BJ (cell line): ENCODE measurements at places on chromosomes 3 and 15.

DNA sequence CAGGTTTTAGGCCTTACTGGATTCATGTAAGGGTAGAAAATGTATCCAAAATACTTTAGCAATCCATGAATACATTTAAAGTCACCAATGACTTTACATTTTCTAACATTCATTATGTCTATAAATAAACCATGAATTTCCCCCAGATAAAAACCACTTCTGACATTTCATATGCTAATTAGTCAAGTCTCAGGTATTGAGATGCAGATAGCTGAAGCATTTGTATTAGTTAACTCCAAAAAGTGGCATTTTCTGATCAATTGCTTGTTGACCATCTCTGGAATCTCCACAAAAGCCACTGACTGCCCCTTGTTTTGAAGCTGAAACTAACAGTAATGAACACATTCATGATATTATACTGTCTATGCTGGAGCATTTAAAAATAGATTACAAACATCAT lies 68.4 kb upstream of the RAP2B start:
- no peak for DNase-seq

DNA sequence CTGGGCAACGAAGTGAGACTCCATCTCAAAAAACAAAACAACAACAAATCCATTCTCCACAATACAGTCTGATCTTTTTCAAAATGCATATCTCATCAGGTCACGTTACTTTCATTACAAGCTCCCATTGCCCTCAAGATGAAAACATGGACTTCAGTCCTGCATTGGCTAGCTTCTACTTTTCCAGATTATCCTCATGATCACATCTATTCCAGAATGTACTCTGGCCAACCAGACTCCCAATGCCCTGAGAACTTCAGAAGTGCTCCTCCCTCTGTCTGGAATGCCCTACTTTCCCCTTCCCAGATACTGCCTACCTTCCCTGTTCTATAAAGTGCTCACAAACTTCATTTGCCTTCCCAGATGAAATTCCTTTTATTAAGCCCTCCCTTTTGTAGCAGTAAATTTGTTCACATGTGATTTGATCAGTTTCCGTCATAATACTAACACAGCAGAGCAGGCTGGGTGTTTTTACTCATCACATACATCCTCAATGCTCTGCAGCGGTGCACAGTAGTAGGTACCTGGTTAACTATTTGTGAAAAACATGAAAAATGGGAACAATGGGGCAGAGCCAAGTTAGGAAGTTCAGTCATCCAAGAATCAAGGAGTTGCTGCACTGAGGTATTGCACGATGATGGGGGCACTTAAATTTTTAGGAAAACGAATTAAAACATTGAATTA lies 5.3 kb downstream of the RPL22L1 start:
- DNase-seq = no peak

DNA sequence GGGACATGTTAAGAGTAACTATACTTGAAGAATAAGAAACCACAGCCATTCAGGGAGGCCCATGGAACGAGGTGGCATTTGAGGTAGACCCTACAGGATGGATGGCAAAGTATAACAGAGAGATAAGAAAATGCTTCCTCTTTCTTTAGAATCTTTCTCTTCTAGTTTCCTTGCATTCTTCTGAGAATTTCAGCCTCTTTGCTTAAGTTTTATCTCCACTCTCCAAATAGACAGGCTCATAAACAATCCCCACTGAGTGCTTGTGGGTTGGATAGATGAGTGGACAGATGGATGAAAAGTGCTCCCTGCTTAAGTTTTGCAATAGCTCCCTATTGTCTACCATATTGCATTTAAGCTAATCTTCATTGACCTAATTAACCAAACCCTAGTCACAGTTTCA lies 103.7 kb downstream of the MEX3B start:
- DNase-seq = no peak

GRCh38 chr3:72594615-72595215 lies 253.5 kb downstream of the SHQ1 start:
- DNase-seq = no peak

DNA sequence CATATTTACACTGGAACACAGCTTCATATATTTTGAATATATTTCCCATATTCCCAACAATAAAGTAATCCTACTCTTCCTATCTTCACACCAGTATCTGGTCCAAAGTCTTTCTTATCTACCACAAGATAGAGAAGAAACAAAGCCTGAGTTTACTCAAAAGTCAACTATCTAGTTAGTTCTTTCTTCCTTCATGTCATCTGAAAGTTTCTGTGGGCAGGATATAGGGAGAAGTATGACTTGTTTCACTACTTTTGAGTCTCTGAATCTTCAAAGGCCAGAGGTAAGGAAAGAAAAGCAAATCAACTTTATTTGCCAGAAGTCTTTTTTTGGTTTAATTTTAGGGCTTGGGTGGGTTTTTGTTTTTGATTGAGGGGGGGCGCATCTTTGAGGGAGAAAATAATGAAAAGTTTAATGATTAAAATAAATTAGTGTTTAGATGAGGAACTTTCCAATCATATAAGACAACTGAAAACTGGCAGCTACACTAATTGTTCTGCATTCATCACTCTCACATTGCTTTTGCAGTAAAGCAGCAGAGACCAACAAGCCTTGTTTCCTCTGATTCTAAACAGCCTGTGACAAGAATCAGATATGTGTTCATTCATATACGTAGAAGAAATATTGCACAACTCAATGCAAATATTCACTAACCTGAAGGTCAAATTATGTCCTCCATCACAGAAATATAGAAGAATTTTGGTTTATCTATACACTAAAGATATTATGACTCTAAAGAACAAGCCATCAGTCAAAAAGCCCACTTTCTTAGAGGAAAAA lies 421.4 kb downstream of the SHQ1 start:
- no peak for DNase-seq

DNA sequence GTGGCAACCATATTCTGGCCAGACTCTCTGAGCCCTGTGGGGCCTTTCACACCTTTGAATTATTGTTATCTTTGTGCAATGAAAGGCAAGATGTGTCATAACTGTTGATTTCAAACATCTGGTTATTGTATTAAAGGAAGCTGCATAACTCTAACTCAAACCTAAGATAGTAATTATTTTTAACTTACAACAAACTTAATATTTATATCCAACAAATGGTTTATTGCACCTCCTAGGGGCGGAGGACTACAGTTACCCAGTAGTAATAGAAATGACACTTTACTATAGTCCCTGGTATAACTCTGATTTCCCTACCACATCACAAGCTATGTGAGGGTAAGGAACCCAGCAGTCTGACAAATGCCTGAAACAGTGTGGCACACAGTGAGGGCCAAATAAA lies 363.9 kb upstream of the SUCLG2 start:
- no peak for DNase-seq

DNA sequence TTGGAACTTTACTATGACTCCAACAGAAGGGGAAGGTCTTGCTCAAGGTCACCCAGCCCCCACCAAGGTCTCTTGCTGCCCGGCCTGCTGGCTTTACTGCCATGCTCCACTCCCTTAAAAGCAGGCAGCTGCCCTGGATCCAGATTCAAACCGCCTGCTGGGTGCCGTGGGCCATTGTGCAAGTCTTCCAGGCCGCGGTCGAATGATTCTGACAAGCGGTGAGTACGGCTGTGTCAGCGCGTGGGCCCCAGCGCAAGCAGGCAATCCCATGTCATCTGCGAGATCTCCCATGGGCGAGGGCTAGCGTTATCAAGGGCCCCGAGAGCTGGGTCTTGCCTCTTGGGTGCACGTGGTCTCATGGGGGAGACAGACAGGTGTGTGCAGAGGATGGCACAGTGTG lies 37.6 kb downstream of the CORO2B start:
- DNase-seq = no peak

DNA sequence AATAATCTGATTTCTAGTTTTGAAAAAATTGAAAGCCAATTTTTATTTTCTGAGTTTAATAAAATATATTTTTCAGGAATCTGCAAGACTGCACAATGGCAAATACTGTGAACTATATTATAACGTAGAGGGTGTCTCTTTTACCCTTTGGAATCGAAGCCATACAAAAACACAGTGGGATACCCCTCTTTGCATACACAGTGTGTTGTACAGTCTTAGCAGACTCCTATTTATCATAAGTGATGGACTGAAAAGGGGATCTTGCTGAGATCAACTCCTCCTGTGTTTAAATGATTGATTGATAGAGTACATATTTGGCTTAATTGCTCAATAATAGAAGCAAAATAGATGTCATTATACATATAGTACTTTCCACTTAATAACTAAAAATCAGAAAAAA lies 981.2 kb downstream of the NSUN3 start:
- DNase-seq = no peak

DNA sequence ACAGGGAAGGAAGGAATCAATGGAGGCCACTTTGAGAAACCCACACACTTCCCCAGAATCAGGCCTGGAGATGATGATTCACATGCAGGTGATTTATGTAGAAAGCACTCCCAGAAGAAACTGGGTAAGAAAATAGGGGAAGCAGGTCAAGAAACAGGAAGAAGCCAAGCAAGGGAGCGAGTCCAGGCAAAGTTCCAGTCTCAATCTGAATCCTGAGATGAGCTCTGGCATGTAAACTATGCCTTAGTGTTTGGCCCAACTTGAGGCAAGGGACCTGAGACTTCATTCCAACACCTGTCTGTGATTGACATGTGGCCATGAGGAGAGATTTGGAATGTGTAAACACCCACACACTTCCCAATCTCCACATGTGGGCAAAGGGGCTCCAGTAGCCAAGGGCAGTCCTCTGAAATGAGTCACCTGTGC lies 61.6 kb upstream of the CTNNB1 start:
- no peak for DNase-seq

- no peak for DNase-seq
Measured at GRCh38 chr3:197713477-197713822, 23.3 kb downstream of the RUBCN start.

GRCh38 chr3:177307391-177307790 lies 110.1 kb upstream of the TBL1XR1 start:
- no peak for DNase-seq

- no peak for DNase-seq
Measured at GRCh38 chr15:27399241-27399640, 428.3 kb downstream of the GABRG3 start.

DNA sequence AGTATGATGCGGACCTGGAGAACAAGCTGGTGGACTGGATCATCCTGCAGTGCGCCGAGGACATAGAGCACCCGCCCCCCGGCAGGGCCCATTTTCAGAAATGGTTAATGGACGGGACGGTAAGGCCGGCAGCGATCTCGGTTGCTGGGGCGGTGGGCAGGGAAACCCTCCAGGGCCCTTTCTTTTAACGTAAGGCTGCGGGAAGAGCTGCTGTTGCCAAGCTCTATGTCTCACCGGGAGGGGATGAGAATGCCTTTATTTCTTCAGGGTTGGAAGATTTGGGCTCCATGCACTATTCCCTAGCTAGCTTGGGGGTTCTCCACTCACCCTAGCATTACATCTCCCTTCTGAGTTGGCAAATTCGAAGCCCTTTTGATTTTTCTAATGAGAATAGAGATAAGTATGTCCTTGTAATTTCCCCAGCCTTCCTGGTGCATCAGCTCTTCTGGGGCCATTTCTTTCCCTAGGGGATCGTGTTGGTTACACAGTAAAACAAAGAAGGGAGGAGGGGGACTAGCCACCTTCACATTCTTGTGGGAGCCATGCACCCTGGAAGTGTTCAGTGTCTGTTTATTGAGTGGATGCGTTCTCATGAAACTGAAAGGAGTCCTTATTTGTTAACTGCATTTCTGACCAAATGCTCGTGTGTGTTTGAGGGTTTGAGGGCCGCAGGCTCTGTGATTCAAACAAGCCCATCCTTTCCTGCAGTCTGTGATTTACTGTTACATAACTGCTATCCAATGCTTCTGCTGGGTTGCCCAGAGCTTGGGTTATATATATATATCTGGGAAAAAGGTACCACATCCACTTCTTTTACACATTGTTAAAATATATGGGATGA lies 982 bp downstream of the TAGLN3 start:
- no peak for DNase-seq

DNA sequence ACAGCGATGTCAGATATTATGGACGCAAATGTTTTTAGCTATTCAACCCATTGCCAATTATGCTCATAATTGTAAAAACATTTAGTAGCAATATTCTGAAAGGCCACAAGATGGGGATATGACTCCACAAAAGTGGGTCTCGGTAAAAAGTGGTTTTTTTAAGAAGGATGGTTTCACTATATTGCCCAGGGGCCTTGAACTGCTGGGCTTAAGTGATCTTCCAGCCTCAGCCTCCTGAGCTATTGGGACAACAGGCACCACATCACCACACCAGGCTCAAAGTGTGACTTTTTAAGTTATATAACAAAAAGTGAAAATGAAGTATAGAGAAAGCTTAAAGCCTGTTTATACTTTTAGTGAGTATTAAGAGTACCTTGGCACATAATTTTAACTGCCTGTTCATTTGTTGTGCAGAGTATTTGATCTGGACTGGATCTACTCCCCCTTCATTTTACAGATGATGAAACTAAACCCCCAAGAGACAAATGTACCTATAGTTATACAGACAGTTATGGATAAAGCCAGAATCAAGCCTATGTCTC lies 9.4 kb downstream of the NAA50 start:
- DNase-seq = no peak

DNA sequence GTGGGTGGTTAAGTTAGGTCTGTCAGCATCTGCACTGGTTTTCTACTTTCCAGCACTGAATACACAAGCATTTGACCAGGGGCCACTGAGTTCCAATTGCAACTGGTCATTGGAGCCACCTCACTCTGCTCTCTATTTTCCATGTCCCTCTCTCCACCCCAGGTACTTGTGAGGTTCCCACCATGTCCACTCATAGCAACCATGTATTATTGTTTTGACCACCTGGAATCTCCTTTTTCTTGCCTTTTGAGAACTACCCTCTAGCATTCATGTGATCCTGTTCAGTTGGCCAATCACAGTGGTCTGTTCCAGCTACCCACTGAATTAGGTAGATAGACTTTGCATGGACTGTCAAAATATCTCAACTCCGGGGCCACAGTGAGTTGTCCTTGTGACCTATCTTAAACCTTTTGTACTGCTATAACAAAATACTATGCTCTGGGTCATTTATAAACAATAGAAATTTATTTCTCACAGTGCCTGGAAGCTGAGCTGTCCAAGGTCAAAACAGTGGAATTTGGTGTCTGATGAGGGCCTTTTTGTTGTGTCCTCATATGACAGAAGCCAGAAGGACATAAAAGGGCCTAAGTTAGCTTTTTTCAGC lies 20.2 kb upstream of the TM4SF18 start:
- DNase-seq = no peak

- DNase-seq = peak; percentile 15
Measured at GRCh38 chr15:43872416-43873020, 45.7 kb downstream of the WDR76 start.

DNA sequence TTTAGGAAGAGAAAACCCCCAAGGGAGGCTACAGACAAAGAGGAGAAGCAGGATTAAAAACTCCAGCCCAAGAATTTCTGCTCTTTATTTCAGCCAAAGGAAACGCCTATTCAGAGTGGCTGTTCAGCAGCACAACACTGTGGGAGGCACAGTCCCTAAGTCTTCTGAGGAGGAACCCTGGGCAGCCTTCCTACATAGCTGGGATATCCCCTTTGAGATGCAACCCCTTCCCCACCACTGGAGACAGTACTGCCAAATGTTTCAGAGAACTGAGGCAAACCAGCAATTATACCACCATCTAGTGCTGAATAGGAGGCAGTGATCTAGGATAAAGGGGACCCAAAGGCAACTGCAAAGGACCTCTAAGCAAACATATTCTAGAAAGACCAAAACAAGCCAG lies 168.1 kb downstream of the VPS13C start:
- no peak for DNase-seq

- no peak for DNase-seq
Measured at GRCh38 chr3:87973906-87974305, 84.9 kb downstream of the CGGBP1 start.

- DNase-seq = no peak
Measured at GRCh38 chr3:44874308-44874707, at the start of gene TGM4. Gene TGM4 (plus strand): TSS chr3:44874608. CDS start chr3:44874679, 71 bp downstream.

GRCh38 chr3:71641674-71642073 lies 58.1 kb upstream of the FOXP1 start:
- DNase-seq = no peak
